Cardiac muscle cell (in vitro differentiated cells and primary cell): ENCODE measurements at places on chromosomes 1 and 21.

DNA sequence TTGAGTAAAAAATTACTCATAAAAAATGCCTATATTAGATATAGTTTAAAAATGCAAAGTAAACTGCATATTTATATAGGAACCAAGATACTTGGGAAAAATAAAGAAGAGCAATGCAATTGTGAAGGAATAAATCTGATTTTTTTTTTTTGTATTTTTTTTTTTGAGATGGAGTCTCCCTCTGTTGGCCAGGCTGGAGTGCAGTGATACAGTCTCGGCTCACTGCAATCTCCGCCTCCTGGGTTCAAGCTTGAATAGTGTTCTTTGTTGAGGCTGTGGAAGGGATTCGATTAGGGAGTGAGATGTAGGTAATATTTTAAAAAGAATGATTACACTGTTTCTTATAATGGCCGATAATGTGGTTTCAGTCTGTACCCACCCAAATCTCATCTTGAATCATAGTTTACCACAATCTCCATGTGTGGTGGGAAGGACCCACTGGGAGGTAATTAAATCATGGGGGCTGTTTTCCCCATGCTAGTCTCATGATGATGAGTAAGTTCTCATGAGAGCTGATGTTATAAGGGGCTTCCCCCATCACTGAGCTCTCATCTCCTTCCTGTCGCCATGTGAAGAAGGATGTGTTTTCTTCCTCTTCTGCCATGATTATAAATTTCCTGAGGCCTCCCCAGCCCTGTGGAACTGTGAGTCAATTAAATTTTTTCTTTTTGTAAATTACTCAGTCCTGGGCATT is 1765.9 kb downstream of the PLA2G4A start:
- no peak for DNase-seq

- no peak for DNase-seq
Observed at GRCh38 chr1:116913941-116914340, 4.2 kb downstream of the PTGFRN start.

GRCh38 chr1:156860113-156860627 is 495 bp upstream of the NTRK1 start:
- DNase-seq = peak; percentile 54

DNA sequence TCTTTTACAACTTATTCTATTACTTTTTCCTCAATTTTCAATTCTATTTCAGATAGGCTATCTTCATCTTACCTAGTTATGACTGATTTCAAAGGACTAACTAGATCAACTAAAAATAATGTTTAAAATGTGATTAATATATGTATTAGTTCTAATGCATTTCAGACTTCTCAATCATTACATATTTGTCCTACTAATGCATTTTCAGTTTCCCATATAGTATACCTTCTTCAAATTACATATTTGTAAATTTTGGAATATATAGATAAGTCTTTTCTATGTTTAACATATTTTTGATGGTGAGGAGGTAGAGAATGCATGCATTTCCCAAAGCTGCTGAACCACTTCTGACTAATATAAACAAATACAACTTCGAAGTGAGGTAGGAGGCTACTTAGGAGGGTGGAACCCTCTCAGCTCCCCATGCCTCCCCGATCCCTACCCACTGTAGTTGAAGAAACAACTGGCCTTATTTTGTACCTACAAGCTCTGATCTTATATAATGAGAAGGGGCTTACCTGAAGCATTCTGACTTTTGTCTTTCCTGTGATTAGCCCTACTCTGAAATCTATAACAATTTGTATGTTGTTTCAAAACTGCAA is 1.7 kb downstream of the TRMT1L start:
- DNase-seq = no peak

GRCh38 chr1:67250051-67250653 is 57.5 kb upstream of the IL12RB2 start:
- no peak for DNase-seq
